ENCODE measurements at places on chromosomes 4 and X. TPM values are rescaled to one million over a fixed set of nuclear protein-coding genes. Genes with fewer than 3 reads are reported as not detected.

DNA sequence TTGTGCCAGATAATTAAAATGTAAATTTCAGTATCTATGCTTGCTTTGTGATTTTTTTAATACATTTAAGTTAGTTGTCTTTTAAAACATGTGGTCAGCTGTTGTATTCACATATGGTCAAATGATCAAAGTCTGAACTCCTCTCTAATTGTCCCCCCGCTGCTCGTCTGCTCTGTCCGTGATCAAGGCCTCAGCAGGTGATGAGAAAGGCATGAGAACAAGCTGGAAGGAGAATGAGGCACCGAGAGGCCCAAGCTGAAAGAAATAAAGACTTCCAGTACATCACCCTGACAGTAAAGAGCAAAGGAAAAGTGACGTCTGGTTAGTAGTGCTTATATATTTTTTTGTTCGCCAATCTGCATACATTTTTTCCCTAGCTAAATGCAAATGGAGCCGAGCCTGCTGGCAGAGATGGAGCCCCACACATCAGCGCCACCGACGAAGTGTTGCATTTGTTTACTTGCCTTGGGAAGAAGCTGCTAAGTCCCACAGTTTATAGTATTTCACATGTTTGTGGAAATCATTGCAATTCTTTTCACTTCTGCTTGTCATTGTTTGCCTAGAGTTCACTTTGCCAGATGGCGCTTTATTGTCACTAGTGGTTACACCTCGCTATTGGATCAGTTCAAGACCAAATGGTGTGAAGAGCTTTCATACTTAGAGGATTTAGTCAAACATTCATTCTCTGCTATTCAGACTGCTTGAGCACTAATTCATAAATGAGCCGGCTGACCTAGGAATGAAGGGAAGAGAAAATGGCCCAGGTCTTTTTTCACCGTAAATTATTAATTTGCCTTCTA lies 181.5 kb downstream of the ZIC3 start:
- H3K36me3 ChIP-seq, result no peaks in the 10 kb centered on the region
- no peak overlapping the region for H3K4me3 ChIP-seq
- no peak for DNase-seq
- H3K27me3 ChIP-seq, result no peaks in the 10 kb centered on the region
- no peak overlapping the region for H3K27ac ChIP-seq

DNA sequence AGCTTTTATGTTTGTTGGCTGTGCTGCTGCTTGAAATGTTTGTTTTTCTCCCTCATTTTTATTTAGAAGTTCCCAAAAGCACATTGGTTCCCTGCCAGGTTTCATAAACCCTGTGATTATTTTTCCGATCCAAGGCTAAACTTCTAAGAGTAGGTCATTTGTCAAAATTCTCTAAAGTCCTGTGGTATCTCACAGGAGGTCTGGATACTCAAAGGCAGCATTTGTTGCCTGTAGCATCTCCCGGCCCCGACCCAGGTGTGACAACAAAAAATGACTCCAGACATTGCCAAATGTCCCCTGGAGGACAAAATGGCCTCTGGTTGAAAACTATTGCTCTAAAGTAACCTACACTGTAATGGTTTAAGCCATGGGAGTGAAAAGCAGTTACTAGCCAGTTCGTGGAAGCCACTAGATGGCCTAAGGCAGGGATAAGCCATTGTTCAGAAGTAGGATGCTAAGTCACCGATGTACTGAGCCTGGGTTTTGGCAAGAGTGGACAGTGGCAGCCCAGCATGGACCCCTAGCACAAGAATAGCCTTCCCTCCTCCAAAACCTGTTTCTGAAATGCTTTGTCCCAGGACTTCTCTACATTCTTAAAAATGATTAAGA lies 256.1 kb downstream of the THOC2 start:
- no peaks in the 10 kb centered on the region for H3K27me3 ChIP-seq
- no peak overlapping the region for H3K27ac ChIP-seq
- no peaks in the 10 kb centered on the region for H3K36me3 ChIP-seq
- H3K4me3 ChIP-seq, result no peak overlapping the region
- no peaks in the 10 kb centered on the region for H3K4me1 ChIP-seq
- no peak for DNase-seq

GRCh38 chrX:109218761-109219160 lies 263.1 kb downstream of the GUCY2F start:
- no peaks in the 10 kb centered on the region for H3K4me1 ChIP-seq
- no peak for DNase-seq
- peaks cover 5% of the 10 kb centered on the region for H3K27me3 ChIP-seq
- no peak overlapping the region for H3K4me3 ChIP-seq

DNA sequence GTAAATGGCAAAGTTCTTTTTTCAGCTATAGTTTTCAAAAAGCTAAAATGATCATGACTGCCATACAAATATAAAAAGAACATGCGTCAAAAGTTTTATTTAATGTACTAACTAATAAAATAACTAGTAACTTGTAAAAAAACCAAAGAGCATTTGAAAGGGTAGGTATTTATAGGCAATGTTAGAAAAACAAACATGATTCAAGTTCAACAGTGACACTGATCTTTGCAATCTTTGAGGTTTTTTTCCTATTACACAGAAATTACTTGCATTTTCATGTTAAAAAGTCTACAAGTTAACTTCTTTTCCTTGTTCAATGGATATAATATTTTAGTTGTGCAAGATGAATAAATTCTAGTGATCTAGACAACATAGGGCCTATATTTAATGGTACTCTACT lies 72.3 kb upstream of the GRID2 start:
- no peaks in the 10 kb centered on the region for H3K36me3 ChIP-seq
- peaks cover 29% of the 10 kb centered on the region for H3K4me1 ChIP-seq
- no peak overlapping the region for H3K27ac ChIP-seq

DNA sequence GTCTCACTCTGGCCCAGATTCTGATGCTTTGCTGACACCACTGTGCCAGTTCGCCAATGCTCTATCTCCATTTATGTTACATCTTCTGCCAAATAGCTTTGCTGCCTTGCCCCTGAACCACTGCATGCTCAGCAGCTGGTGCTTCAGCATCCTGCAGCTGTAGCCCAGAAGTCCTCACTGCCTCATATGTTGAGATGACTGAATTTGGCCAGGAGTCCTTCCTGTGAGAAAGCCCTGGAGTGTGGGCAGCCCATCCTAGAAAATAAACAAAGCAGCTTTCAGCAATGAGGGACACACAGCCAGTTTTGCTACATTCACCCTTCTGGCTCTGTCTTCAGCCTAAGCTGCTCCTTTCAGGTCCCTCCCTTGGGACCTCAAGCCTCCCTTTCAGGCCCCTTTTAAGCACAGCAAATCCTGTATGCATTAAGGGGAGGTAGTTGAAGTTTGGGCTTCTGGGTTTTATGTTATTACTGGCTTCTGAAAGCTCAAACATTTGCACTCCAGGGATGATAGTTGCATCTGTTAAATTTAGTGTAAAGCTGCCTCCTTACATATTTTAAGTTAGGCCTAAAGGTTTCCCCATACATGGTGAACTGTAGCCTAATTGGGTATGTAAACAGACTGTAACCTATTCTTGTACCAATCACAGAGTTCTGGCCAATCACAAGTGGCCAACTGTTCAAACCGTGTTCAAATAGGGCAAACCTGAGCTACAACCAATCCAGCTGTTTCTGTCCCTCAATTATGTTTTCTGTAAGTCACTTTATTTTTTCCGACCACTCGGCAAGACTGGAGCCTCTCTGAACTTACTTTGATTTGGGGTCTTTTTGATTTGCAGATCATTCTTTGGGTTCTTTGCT lies 2.1 kb upstream of the TMEM165 start:
- no peak for DNase-seq
- H3K4me3 ChIP-seq, result no peak overlapping the region
- H3K36me3 ChIP-seq, result peaks cover 26% of the 10 kb centered on the region

- peak; percentile 23 for DNase-seq
- H3K27ac ChIP-seq, result no peak overlapping the region
- no peak overlapping the region for H3K4me3 ChIP-seq
- no peaks in the 10 kb centered on the region for H3K27me3 ChIP-seq
Measured at GRCh38 chrX:153551135-153551534, 33.7 kb downstream of the ATP2B3 start.

- peak; percentile 91 for DNase-seq
- H3K36me3 ChIP-seq, result no peaks in the 10 kb centered on the region
- peaks cover 20% of the 10 kb centered on the region for H3K4me1 ChIP-seq
- peak within 1 kb of the TSS; percentile 99 for H3K27ac ChIP-seq
Measured at GRCh38 chr4:103198111-103198765, at the start of gene CENPE. TSS of gene CENPE (minus strand) at chr4:103198343. CDS start at chr4:103198319, 24 bp downstream.

DNA sequence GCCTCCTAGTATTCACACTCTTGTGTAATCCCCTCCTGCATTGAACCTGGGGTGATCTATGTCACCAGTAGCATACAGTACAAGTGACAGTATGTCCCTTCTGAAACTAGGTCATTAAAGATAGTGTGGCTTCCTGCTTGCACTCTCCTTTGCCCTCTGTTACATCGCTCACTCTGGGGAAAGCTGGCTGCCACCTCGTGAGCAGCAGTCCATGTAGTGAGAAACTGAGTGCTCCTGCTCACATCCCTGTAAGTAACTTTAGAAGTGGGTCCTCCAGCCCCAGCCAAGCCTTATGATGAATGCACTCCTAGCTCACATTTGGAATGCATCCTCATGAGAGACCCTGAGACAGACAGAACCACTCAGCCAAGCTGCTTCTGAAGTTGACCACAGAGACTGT lies 89.8 kb upstream of the TNIP3 start:
- H3K4me1 ChIP-seq, result peaks cover 14% of the 10 kb centered on the region
- H3K4me3 ChIP-seq, result no peak overlapping the region
- H3K27ac ChIP-seq, result no peak overlapping the region
- no peaks in the 10 kb centered on the region for H3K36me3 ChIP-seq

DNA sequence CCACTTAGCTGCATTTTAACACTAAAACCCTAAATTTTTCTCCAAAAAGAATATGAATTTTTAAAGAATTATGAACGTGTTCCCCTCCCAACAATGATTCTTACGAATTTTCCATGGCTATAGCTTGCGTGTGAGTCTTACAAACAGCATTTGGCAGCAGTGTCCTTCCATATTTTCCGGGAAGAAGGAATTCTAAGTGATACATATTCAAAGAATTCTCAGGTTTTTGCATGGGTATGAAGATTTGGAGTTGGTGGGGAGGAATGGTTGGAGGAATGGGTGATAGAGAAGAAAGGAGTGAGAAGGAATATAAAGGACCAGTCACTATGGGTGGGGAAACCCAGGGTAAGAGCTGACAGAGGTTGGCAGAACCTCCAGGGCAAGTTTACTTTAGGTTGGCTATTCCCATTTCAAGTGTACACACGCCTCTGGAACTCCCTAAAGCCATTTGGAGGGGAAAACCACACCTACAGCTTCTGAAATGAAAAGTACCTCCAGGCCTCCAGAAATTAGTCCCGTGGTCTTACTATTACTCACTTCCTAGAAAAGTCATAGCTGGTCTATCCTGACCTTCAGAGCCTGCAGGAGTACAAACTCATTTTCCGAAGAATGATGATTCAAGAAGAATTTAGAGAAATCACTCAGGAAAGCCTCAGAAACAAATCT lies 420.8 kb upstream of the DIPK2B start:
- H3K4me1 ChIP-seq, result peaks cover 18% of the 10 kb centered on the region
- no peak overlapping the region for H3K4me3 ChIP-seq
- H3K27ac ChIP-seq, result peak overlapping the region; percentile 86
- peaks cover 6% of the 10 kb centered on the region for H3K36me3 ChIP-seq
- H3K27me3 ChIP-seq, result peaks cover 28% of the 10 kb centered on the region

GRCh38 chr4:2273657-2274319 lies 11.9 kb upstream of the MXD4 start:
- no peaks in the 10 kb centered on the region for H3K4me1 ChIP-seq
- no peak for DNase-seq
- H3K4me3 ChIP-seq, result no peak overlapping the region
- no peaks in the 10 kb centered on the region for H3K27me3 ChIP-seq
- peaks cover 6% of the 10 kb centered on the region for H3K36me3 ChIP-seq

- H3K4me3 ChIP-seq, result no peak overlapping the region
- H3K27ac ChIP-seq, result peak overlapping the region; percentile 60
- no peaks in the 10 kb centered on the region for H3K27me3 ChIP-seq
- no peaks in the 10 kb centered on the region for H3K36me3 ChIP-seq
Measured at GRCh38 chr4:156547439-156547838, 424.2 kb downstream of the PDGFC start.

DNA sequence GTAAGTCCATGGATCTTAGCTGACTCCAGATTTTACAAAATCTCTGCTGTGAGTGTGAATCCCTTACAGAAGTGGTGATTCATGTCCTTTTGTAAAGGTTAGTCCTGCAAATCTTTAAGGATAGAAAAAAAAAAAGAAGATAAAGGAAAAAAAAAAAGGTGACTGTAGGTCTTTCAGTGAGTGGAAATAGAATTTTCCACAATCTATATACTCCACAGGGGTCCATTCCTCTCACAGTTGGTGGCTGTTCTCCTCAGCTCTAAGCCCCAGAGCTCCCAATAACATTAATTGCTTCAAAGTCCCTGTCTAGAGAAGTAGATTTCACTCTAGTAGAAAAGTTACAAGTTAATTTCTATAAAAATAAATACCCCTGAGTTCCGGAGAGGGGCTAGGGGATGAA lies 189.1 kb downstream of the NDST4 start:
- H3K4me1 ChIP-seq, result peaks cover 6% of the 10 kb centered on the region
- no peaks in the 10 kb centered on the region for H3K36me3 ChIP-seq
- no peak overlapping the region for H3K4me3 ChIP-seq
- no peak for DNase-seq
- no peak overlapping the region for H3K27ac ChIP-seq

GRCh38 chrX:109797311-109797975 lies 64.4 kb upstream of the ACSL4 start:
- peaks cover 15% of the 10 kb centered on the region for H3K4me1 ChIP-seq
- H3K27ac ChIP-seq, result peak overlapping the region; percentile 8
- peak; percentile 17 for DNase-seq
- no peaks in the 10 kb centered on the region for H3K36me3 ChIP-seq

DNA sequence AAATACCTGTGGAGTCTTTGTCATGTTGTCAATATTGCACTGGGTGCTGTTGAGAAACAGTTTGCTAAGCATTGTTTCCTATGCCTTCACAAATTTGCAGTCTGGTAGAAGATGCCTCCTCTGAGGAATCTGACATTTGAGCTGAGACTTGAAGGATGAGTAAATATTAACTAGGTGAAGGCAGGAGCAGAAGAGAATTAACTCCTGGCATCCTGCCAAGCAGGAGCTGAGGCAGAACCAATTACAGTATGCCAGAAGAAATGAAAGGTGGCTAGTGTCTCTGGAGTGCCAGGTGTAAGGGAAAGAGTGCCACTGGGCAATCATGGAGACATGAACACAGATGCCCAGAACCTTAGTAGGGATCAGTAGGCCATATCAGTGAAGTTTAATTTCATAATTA lies 1778.2 kb upstream of the PCDH10 start:
- DNase-seq, result peak; percentile 22
- no peak overlapping the region for H3K27ac ChIP-seq
- no peaks in the 10 kb centered on the region for H3K4me1 ChIP-seq
- H3K4me3 ChIP-seq, result no peak overlapping the region

DNA sequence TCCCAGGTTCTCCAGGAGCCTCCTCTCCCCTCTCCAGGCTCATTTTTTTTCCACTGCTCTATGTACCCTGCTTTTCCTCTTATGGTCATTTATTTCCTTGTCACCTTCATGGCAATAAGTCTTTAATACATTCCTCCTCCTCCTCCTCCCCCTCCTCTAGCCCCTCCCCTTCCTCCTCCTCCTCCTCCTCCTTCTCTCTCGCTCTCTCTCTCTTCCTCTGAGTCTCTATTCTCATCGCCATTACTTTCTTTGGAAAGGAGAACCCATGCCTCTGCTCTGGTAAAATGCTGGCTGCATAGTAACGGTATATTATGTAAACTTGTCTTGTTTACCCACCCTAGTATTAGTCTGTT lies 35.7 kb downstream of the ARHGAP24 start:
- peaks cover 16% of the 10 kb centered on the region for H3K4me1 ChIP-seq
- no peak for DNase-seq
- H3K27ac ChIP-seq, result no peak overlapping the region

SLIT2 gene
- 10.2 TPM for total RNA-seq

SSX2B gene
- not detected for total RNA-seq

Data from MCF 10A (cell line).